ENCODE measurements at places on chromosomes 11 and 22. TPM values are rescaled to one million over a fixed set of nuclear protein-coding genes. Genes with fewer than 3 reads are reported as not detected.

The SUSD2 gene
- 22.5 TPM for total RNA-seq

- no peak for DNase-seq
- H3K4me1 ChIP-seq: no peaks in the 10 kb centered on the region
Observed at GRCh38 chr11:27310182-27310581, 52.8 kb downstream of the CCDC34 start.

- DNase-seq: no peak
- H3K4me1 ChIP-seq: peaks cover 5% of the 10 kb centered on the region
- no peaks in the 10 kb centered on the region for H3K27me3 ChIP-seq
- no peak overlapping the region for H3K4me3 ChIP-seq
- no peaks in the 10 kb centered on the region for H3K36me3 ChIP-seq
Observed at GRCh38 chr11:125389339-125390166, 106.5 kb downstream of the FEZ1 start.

DNA sequence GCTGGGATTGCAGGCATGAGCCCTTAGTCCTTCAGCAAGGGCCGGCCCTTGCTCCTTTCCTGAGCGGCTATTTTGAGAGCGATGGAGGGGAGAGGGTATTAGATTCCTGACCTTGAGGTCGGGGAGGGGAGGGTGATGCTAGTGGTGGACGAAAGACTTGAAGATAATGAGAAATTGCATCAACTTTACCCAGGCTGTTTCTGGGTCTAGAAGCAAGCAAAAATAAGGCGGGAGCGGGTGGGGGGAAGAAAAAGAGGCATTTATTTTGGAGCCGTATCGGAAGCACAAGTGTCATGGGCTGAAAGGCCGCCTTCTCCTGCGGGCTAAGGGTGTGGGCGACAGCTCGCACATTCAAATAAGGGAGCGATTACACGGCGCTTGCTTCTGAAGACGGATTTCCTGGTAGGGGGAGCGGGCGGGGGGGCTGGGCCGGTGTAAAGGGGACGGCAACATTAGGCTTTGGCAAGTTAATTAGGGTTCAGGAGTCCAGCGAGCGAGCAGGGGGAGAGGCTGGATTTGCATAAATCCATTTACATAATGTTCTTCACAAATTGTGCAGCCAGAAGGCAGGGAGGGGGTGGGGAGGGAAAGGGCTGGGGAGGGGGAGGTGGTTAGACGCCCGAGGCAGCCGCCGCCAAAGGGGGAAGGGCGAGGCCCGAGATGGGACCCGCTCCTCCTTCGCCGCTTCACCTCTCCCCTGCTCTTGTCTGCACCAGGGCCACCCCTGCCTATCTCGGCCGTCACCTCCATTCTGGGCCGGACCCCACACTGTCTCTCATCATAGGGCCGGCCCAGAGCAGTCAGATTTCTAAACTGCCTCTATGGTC is 245.9 kb downstream of the MIAT start:
- H3K4me1 ChIP-seq: peaks cover 10% of the 10 kb centered on the region
- peaks cover 3% of the 10 kb centered on the region for H3K27me3 ChIP-seq
- no peak overlapping the region for H3K27ac ChIP-seq
- DNase-seq: no peak
- no peaks in the 10 kb centered on the region for H3K36me3 ChIP-seq

DNA sequence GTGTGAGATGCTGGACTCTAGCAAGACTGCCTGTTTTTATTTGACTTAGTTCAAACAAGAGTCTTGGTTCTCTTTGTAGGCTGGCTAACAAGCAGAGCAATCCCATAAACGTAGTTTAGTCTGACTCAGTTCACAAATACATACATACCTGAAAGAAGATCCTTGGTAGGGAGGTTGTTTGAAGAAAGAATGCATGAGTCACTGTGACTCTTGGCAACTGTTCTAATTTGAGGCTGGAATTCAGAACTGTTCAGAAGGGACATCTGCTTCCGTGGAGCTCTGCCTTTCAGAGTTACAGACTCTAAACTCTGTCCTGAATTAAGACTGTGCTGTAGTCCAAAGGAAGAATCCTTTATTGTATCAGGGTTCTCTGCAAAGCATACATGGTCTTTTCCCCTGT is 32.2 kb downstream of the C2CD3 start:
- peak overlapping the region; percentile 86 for H3K27ac ChIP-seq
- H3K36me3 ChIP-seq: no peaks in the 10 kb centered on the region
- H3K4me1 ChIP-seq: peaks cover 38% of the 10 kb centered on the region
- H3K4me3 ChIP-seq: no peak overlapping the region
- no peaks in the 10 kb centered on the region for H3K27me3 ChIP-seq
- DNase-seq: peak; percentile 33

The TSGA10IP gene
- total RNA-seq: not detected

The CABP7 gene
- not detected for total RNA-seq

DNA sequence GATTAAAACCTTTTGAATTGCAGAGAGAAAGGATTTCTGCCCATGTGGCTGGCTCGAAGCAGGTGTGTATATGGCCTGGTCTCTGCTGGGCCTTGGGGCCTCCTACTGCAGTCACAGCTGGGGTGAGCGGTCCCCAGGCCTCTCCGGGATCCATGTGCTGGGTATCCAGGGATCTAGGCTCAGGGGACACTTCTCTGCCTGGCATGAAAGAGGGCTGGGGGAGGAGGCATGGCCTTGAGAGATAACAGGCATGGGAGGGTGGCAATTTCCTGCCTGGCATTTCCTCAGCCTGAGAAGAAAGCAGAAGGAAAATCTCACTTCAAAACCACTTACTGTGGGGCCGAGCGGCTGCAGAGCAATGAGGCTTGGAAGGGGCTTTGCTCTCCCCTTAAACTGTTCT is 20.3 kb upstream of the PARVG start:
- peaks cover 22% of the 10 kb centered on the region for H3K4me1 ChIP-seq
- DNase-seq: no peak
- H3K27me3 ChIP-seq: no peaks in the 10 kb centered on the region
- no peak overlapping the region for H3K27ac ChIP-seq
